ENCODE measurements at places on chromosomes 11 and 22.
A peak's percentile ranks its signal among the peaks of the same experiment; 100 is the strongest.

GRCh38 chr11:77320351-77320750 is 18.9 kb upstream of the GDPD4 start:
- DNase-seq = no peak

- no peak for DNase-seq
These were observed 279.8 kb downstream of the MIAT start for GRCh38 chr22:26937213-26937612.

- DNase-seq = no peak
These were observed at the start of gene FLRT1 for GRCh38 chr11:64035576-64035975. TSS of gene FLRT1 (plus strand) at chr11:64035931. CDS start at chr11:64116268, 80,337 bp downstream.

DNA sequence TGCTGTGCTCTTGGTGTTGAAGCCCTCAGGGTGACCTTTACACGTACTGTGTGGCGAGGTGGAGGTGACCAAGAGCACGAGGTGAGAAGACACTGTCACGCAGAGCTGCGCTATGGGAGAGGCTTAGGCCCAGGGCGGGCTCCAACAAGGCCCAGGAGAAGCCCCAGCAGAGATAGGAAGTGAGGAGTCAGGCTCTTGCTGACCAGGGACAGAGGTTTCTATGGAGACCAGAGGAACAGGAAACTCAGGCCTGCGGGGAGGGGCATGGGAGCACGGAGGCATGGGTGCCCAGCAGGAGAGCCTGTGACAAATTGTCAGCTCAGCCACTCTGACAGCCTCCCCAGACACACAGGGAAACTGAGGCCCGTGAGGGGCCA is 15.8 kb downstream of the DGKZ start:
- DNase-seq = no peak

- DNase-seq = no peak
These were observed 71.9 kb downstream of the PLEKHA7 start for GRCh38 chr11:16942342-16942741.

- no peak for DNase-seq
These were observed 42.9 kb downstream of the MICAL3 start for GRCh38 chr22:17981497-17981896.

GRCh38 chr11:7909585-7910285 is 21.3 kb downstream of the OR10A6 start:
- no peak for DNase-seq

GRCh38 chr22:44340271-44341239 is 27.8 kb upstream of the SHISAL1 start:
- no peak for DNase-seq

DNA sequence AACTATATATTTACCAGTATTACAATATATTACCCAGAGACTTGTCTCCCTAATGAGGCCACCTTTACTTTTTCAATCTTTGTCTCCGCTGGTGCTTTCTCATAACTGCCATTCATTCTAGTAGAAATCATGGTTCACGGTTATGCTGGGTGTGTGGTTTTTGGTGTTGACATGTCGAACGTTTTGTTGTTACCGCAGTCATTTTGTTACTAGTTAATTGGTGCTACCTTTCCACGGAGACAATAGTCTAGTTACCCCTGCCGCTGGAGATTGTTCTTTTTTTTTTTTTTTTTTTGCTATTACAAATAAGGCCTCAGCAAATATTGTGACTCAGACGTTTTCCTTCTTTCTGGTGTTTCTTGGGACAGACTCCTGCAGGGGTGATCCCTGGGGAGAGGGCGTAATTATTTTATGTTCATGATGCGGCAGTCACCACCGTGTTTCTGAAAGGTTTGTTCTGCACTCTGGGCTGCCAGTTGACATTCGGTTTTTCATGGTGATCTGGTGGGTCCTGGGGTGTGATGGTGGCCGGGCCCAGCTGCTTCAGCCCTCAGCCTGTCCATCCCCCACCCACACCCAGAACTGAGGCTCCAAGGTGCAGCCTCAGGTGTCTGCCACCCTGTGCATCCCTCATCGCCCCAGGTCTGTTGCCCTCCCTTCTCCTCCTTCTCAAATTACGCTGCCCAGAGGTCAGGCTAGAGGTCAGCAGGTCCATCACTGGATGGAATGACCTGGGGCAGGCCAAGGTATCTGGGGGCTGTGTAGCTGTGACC is 28.6 kb downstream of the LRP5 start:
- no peak for DNase-seq

DNA sequence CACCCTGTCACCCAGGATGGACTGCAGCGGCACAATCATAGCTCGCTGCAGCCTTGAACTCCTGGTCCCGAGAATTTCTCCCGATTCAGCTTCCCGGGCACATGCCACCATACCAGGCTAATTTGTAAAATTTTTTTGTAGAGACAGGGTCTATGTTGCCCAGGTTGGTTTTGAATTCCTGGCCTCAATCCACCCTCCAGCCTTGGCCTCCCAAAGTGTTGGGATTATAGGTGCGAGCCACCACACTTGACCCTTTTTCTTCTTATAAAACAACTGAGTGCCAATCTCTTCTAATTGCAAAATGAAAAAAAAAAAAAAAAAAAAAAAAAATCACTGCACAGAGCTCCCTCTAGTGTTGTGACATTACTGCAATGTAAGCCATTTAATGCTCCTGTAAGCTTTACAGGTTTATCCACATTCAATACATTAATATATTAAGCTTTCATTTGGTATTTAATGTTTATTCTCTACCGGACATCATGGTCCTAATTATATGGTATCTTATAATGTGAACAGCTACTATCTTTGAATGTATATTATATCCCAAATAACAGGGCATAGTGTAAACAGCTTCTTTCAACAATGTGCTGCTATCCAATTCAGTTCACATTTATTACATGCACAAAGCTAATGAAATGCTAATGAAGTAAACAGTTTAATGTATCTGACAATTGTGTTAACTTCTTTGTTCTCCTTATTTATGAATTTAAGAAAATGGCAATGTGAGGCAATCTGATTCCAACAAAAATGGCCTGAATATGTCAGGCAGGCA is 44.6 kb downstream of the COPB1 start:
- DNase-seq = no peak

- DNase-seq = no peak
These were observed 59.3 kb downstream of the STIM1 start for GRCh38 chr11:3914805-3915204.

- no peak for DNase-seq
These were observed 2314.9 kb downstream of the LRRC4C start for GRCh38 chr11:39144351-39145130.

DNA sequence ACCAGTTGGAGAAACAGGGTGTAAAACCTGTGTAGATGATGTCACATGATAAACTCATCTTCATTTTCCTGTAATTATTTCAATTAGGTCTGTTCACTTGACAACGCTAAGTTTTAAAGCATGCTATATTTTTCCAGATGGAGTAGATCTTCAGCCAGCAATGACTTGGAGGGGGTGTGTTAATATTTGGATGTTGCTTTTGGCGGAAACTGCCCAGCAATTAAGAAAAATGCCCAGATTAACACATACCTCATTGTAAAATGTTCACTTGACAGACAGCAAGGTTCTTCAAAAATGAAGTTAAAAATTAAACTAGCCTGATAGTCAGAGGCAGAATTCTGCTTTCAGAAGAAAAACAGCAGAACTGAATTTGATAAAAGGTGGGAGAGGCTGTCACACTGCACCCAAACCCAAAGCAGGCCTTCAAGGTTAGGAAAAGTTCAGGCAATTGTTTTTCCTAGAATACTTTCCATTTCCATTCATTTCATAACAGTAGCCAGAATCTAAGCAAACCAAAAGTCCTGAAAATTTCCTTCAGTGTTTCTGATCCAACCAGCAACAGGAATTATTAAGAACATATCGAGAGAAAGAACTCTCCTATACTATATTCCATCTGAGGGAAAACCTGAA is 33.0 kb downstream of the VSIG10L2 start:
- DNase-seq = no peak

DNA sequence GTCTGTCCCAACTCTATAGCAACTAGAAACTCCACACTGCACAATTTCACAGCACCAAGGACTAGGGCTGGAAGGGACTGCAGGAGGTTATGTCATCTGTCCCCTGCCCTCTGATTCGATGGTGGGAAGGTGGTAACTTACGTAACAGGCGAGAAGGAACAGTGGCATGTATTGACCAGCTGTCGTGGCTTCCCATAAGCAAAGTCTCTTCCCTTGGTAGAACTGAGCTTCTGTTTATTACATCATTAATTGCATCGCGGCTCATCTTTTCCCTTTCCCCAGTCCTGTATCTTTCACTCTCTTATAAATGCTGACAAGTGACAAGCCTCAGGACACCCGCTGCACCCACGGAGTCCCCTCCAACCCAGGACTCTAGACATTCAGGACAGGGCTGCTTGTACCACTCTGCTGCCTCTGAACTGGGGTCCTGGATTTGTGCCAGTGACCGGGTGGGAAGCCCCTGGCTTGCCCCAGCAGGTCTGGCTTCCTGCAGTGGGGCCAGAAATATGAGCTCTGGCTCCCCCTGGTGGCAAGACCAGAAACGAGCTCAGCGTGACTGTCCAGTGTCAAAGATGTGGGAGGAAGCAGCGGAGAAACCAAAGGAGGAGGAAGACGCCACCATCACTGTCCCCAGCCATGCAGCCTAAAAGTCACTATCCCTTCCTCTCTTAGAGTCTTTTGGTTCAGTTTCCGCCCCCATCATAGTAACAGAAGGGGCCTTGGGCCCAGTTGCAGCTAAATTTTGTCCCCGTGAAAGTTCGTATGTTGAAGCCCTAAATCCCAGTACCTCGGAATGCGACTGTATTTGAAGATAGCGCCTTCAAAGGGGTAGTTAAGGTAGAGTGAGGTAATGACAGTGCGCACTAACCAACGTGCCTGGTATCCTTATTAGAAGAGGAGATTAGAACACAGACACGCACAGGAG is 84.5 kb downstream of the ISX start:
- DNase-seq = peak; percentile 86

DNA sequence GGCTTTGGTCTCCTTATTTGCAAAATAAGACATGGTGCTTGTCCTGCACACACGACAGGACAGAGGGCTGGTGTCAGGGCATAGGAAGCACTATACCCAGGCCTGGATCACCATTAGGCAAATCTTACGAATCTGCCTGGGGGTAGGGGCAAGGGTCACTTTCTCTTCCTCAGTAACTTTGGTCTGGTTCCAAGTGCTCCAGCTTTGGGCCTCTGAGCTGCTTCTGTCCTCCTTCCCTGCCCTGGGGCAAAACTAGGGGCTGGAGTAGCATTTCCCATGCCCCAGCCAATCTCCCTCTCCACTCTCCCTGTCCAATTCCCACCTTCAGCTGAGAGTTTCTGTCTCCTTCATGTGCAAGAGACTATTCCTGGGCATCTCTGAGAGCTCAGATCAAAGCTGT is 123.7 kb upstream of the NECTIN1 start:
- no peak for DNase-seq

- DNase-seq = peak; percentile 95
These were observed 21.5 kb upstream of the MALAT1 start for GRCh38 chr11:65477149-65477965.

DNA sequence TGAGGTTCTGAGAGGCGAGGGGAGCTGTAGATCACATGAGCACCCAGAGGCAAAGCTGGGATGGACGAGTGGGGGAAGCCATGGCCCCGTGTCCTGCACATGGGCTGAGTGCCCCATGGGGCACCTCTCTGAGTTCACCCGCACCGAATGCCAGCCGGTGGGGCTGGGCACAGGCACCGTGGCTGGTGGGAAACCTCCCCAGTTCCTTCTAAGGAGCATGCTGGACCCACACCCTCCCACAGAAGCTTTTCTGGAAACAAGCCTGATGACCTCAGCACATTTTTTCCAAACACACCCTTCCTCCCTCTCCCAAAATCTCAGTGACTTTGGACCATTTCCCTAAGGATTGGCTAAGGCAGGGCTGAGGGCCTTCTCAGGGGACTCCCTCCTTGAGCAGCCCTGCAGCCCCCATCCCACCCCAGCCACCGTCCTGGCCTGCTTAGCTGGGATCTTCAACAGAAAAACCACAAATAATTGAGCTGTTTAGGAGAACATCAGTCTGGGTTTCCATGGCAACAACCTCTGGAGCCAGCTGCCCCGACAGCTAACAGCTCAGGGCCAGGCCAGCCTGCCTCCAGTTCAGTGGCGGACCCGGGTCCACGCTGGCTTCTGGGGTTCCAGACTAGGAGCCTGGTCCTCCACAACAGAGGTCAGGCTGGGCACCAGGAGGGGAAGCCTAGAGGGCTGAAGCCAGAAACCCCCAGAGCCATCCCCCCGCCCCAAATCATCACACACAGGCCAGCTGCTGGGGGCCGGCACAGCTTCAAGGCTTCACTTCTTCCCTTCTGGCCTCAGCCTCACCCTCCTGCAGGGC is 18.1 kb upstream of the LINC01488 start:
- peak; percentile 73 for DNase-seq

DNA sequence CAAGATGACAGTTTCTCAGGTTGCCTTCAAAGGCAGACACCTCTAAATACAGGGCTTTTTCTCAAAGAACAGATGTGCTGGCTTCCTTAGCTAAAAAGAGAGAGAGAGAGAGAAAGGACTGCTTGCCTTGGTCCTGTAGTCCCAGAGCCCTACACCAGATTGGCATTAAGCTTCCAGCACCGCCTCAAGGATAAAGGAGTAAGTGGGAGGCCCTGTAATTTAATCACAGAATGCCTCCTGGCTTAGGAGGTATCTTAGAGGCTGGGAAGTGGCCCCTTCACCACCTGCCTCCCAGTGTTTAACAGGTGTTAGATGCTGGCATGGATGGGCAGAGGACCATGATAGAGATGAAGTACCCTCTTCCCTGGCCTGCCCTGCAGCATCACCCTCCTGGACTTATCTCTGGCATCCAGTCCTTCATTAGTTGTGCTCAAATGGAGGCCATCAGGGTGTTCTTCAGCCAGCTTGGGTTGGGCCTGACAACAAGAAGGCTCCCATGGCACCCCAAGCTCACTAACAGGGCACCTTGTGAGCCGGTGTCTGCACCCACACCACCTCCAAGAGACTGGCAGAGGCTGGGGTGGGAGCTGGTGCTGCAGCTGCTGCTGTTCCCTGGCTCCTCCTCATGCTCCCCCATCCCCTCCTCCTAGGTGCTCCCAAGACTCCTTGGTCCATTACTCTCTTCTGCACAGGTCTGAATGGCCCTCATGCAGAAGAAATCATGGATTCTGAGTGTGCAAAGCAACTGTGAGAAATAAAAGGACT is 32.5 kb downstream of the ABCC8 start:
- DNase-seq = no peak

- DNase-seq = no peak
These were observed 80.7 kb downstream of the NAV2 start for GRCh38 chr11:19793326-19793725.

GRCh38 chr11:47616726-47617416 is 22.7 kb upstream of the C1QTNF4 start:
- no peak for DNase-seq

DNA sequence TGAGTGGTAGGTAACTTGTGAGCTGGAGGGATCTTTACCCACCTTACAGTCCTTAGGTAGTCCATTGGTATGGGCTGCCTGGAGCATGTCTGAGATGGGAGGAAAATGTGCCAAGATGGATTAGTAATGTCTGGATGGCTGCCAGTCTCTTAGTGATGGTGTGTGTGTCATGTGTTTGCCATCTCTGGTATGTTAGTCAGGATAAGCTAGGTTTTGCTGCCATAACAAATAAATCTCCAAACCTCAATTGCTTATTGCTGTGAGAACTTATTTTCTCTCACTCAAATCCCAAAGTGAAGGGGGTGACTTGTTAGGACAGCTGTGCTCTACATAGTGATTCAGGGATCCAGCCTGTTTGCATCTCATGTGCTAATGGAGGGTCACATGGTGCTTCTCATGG is 40.9 kb upstream of the MYEOV start:
- no peak for DNase-seq

Measured in ecto neural progenitor cell (in vitro differentiated cells).